ENCODE measurements at places on chromosomes 5 and 9. TPM values are rescaled to one million over a fixed set of nuclear protein-coding genes. Genes with fewer than 3 reads are reported as not detected.

The BAAT gene
- total RNA-seq: under 0.01 TPM

The OSTF1 gene
- total RNA-seq: 40.0 TPM

The CMYA5 gene
- 0.30 TPM for total RNA-seq

The HAND1 gene
- not detected for total RNA-seq

The OBP2B gene
- not detected for total RNA-seq

The ELOVL7 gene
- total RNA-seq: not detected

The DMRT2 gene
- total RNA-seq: not detected

The FAM81B gene
- not detected for total RNA-seq

The NUP155 gene
- total RNA-seq: 30.8 TPM
